Stimulated activated CD4-positive, alpha-beta T cell treated with anti-CD3 and anti-CD28 coated beads, Interleukin-12 subunit alpha, Interleukin-12 subunit beta, amount 100 ng/mL, for 4 hours (primary cell): ENCODE measurements at places on chromosomes 3 and 15.

- DNase-seq: no peak
These were observed 6.0 kb downstream of the CCDC80 start for GRCh38 chr3:112634786-112635541.

DNA sequence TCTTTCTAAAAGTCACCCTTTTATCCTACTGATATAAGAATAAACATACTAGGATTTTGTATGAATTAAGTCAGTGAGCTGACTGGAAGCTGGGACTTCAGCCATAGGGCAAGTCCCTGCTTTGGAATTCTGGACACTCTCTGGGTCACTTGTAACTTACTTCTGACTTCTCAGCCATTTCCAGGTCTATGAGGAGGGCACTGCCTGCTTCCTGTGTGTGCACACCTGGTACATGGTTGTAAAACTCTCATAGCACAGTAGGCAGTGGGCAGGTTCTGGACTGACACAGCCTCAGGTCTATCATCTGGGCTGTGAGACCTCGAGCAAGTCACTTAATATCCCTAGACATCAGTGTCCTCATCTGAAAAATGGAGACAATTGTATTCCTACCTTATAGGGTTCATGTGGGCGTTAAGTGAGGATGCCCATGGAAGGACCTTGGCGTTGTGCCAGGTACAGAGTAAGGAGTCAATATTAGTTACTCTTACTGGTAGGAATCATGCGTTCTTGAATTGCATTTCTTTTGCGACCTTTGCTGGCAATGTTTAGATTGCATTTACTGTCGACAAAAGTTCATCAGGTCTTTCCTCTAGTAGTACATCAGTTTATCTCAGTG, 27.5 kb upstream of the TGM5 start:
- DNase-seq: no peak

GRCh38 chr15:92938387-92938786, 38.3 kb downstream of the CHD2 start:
- no peak for DNase-seq

- DNase-seq: no peak
These were observed 35.9 kb downstream of the GNB4 start for GRCh38 chr3:179415377-179415776.

GRCh38 chr15:93110502-93111040, 21.6 kb upstream of the RGMA start:
- DNase-seq: no peak

DNA sequence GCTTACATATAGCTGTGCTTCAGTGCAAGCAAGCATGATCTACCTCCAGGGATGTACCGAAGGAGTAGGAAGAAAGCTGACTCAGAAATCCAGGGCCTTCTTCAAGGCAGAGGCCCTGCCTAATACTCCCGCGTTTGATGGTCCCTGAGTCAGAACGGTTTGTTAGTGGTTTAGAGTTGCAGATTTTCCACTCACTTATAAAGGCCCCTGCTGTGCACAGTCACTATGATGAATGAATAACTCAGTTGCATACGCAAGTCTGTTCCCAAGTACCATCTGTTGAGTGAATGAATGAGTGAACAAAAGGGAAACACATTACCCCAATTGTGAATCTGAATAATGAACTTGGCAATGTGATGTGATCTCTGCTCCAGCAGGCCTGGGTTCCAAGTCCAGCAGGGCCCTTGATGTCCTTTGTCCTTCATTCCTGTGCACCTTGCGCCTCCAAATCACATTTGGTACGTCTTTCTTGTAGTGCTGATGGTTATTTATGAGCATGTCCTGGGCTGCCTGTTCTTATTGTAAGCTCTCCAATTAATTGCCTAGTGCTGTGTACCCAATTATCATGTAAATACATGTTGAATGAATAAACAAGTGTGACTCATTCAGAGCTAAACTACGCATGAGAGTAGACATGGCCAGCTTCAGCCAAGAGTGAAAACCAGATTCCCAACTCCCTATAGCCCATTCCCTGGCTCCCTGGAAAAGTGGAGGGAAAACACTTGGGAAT, 85.3 kb upstream of the LIMD1 start:
- peak; percentile 12 for DNase-seq

DNA sequence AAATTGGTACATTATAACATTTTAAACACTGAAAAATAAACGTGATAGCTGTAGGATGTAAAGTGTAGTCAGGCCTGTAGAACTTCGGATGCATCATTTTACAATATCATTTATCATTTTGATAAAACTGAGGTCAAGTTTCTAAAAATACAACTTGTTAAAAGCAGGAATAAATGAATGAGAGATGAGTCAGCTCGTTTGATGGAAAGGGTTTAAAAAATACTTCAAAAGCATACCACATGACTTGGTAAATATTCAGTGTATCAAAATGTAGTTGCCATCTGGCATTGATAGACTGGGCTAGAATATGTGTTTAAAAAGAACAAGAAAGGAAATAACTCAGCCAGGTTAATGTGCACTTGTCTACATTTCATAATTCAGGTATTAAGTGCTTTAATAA, 357.0 kb downstream of the TIGIT start:
- DNase-seq: no peak

GRCh38 chr3:29537889-29538609, 257.2 kb downstream of the RBMS3 start:
- no peak for DNase-seq

DNA sequence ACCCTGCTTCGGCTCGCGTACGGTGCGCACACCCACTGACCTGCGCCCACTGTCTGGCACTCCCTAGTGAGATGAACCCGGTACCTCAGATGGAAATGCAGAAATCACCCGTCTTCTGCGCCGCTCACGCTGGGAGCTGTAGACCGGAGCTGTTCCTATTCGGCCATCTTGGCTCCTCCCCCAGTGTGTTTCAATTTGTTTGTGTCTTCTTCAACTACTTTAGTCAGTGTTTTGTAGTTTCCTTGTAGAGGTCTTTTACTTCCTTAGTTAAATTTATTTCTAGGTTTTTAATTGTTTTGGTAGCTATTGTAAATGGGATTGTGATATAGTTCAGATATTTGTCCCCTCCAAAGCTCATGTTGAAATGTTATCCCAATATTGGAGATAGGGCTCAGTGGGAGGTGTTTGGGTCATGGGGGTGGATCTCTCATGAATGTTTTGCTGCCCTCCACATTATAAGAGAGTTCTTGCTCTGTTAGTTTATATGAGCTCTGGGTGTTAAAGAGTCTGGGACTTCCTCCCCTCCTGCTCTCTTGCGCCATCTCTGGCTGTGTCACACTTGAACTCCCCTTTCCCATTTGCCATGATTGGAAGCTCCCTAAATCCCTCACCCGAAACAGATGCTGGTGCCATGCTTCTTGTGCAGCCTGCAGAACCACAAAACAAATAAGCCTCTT, 304.4 kb downstream of the DOCK3 start:
- no peak for DNase-seq

- no peak for DNase-seq
These were observed 108.5 kb downstream of the LRRC28 start for GRCh38 chr15:99359769-99360168.

DNA sequence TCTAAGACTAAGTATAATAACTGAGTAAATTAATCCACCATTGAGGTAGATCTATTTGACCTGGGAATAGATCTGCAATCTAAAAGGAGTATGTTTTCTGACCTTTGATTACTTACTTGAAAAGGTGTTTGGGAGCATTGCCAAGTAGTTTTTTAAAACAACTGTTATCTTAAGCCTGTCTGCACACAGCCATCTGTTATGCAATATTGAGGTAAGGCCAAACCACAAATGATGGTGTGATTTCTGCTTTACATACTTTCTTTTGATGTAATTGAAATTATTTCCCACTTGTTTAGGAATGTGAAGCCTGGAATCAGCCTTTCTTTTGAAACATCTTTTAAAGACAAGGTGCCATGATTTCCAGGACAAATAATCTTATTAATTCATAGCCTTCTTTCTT, 274.0 kb downstream of the BBX start:
- no peak for DNase-seq

GRCh38 chr3:53375019-53375418, 27.7 kb upstream of the DCP1A start:
- peak; percentile 49 for DNase-seq

DNA sequence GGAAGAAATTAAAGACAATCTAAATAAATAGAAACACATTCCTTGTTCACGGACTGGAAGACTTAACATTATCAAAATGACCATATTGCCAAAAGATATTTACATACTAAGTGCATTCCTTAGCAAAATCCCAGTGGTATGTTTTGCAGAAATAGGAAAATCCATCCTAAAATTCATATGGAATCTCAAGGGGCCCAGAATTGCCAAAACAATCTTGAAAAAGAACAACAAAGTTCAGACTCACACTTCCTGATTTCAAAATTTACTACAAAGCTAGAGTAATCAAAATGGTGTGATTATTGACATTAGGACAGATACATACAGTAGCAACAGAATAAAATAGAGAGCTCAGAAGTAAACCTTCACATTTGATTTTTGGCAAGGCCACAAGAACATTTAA, 515.5 kb downstream of the OCA2 start:
- DNase-seq: no peak

DNA sequence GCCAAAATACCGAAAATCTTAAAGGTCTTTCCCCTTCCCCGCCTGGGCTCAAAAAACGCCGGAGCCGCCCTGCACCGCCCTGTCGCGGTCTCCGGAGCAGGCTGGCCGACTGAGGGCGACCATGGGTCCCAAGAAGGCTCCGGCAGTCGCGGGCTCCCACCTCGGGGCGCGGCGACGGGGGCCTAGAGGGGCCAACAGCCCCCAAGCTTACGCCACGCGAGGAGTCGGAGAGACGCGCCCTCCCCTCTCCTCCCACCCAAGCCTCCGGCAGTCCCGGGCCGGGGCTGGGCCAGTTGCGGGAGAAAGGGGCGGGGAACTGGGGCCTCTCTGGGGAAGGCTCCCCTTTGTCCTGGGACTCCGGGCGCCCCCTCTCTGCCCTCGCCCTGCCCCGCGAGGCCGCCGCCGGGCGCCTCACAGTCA, 69.2 kb downstream of the GOLGA8B start:
- no peak for DNase-seq

- no peak for DNase-seq
These were observed 192.7 kb upstream of the CTDSPL start for GRCh38 chr3:37668818-37669610.

DNA sequence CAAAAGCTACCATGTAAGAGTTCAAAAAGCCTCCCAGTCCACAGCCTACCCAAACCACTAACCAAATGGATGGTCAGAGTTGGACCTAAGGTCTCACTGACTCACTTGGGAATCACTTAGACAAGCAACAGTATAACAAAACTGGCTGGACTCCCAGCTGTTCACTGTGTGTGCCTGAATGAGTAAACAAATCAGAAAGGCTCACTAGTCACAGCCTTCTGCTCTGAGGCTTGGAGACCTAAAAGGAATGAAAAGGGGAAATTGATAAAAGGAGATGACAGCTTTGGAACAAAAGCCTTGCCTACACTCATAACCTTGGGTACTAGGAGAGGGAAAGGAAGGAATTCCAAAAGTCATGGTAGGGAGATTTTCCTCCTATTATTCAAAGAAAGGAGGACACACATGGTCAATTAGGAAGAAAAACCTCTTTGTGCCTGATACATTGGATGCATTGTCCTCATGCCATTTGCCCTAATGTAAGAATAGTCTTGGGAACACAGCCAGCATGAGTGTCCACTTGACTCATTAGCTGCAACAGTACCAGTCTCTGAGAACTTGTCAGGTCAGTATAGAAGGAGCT, 92.3 kb downstream of the FRMD5 start:
- DNase-seq: no peak

- DNase-seq: no peak
These were observed 40.3 kb upstream of the BNC1 start for GRCh38 chr15:83324799-83325198.

DNA sequence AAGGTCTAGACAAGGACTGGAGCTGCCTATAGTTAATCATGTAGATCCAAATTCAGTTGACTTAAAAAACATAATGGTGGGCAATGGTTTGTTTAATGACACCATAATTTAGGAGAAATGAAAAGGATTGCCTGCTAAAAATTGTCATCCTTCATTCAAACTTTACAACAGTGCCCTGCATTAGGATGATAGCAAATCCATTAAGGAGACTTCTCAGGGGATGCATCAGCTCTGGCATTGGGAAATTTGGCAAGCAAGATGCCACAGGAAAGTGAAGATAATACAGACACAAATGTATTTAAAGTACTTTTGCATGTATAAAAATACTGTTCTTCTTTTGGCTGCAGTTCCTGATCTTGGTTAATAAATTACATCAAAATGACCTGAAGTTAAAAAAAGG, 93.1 kb upstream of the SKOR1 start:
- no peak for DNase-seq

- peak; percentile 19 for DNase-seq
These were observed 3.0 kb downstream of the HDC start for GRCh38 chr15:50262533-50262932.

DNA sequence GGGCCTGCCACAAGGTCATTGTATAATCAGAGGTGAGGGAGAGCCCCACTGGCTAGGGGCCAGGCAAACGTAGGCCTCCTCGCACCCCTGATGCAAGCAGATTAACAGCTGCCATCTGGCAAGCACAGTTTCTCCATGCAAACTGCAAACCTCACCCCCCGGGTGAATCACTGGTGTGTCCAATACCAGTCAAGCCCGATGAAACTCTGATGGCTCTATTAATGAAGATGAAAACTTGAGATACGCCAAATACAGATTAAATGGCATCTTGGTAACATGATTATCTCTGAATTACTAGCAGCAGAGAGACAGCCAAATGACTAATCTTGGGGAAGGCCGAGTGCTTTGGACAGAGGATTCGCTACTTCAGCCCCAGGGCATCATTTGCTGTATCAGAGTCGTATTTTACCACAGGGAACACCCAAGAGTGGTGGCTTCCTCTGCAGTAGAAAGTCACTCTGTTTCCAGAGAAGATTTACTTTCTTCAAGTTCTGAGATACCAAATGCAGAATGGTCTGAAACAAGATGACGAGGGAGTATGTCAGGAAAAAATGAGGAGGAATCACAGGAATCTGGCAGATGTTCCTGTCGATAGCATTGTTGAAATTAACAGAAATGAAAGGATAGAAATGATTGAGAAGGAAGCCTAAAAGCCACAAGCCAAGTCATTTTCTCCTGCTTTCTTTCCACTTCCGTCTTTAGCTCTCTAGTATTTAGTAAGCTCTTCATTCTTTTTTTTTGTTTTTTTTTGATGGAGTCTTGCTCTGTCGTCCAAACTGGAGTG, 96.2 kb upstream of the NR2F2 start:
- no peak for DNase-seq

- DNase-seq: no peak
These were observed 4.0 kb downstream of the TLE3 start for GRCh38 chr15:70093481-70094319.

GRCh38 chr15:34064438-34064837, 25.4 kb upstream of the AVEN start:
- no peak for DNase-seq

GRCh38 chr3:158739078-158739477, 6.8 kb upstream of the RARRES1 start:
- DNase-seq: no peak

- no peak for DNase-seq
These were observed 42.2 kb downstream of the SYN2 start for GRCh38 chr3:12046406-12046805.

- no peak for DNase-seq
These were observed 60.3 kb downstream of the NOX5 start for GRCh38 chr15:69074843-69075224.

GRCh38 chr3:116322750-116323375, 122.4 kb downstream of the LSAMP start:
- no peak for DNase-seq

GRCh38 chr3:53040351-53040820, 5.5 kb downstream of the SFMBT1 start:
- DNase-seq: no peak
